ENCODE measurements at places on chromosomes 5 and 9.

- DNase-seq: peak; percentile 36
Measured at GRCh38 chr5:81315336-81315735, 13.9 kb downstream of the ZCCHC9 start.

DNA sequence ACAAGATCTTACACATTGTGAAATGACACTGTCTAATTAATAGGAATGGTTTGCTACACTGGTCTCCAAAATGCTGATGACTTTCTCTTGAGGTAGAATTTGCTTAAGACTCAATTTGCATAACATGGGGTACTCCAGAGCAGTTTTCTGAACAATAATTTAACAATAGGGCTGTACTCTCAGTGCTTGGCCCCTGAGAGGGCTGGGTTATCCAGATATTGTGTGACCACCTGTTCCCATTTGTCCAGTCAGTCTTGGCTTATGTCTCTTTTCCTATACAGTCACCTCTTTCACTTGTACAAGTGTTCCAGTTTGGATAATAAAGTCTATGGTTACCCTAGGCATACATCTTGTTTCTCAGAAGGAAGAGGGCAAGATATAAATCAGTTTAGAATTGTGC lies 17.9 kb downstream of the ZSWIM6 start:
- DNase-seq: no peak

- DNase-seq: peak; percentile 68
Measured at GRCh38 chr9:14812806-14813205, 90.3 kb upstream of the CER1 start.

- no peak for DNase-seq
Measured at GRCh38 chr5:90251447-90251846, 158.1 kb downstream of the CETN3 start.

- DNase-seq: no peak
Measured at GRCh38 chr9:136537411-136537810, 8.4 kb downstream of the NOTCH1 start.

DNA sequence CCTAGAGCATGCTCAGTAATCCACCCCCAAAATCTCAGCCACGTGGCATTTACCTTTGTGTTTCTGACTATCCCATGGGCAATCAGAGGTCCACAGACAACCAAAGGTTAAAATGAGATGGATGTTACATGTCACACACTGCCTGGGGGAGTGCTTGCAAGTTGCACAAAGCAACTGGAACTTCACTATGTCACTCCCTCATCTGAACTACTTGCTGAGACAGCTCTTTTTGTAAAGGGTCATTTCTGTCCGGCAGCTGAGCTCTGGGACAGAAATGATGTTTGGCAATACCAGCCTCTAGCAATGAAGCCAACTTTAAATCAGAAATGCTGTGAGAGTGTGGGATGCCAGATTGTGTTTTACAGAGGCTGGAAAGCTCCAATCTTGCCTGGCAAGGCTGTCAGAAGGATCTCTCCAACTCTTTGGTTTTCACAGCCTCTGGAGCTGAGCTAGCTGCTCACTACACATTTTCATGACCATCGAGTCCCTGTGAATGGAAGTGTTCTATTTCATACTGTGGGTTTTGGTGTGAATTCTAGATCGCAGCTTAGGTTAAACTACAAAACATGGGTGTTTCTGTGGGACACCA lies 66.3 kb upstream of the TMEM215 start:
- DNase-seq: no peak

GRCh38 chr5:134738963-134739661 lies 764 bp downstream of the CAMLG start:
- DNase-seq: peak; percentile 78

DNA sequence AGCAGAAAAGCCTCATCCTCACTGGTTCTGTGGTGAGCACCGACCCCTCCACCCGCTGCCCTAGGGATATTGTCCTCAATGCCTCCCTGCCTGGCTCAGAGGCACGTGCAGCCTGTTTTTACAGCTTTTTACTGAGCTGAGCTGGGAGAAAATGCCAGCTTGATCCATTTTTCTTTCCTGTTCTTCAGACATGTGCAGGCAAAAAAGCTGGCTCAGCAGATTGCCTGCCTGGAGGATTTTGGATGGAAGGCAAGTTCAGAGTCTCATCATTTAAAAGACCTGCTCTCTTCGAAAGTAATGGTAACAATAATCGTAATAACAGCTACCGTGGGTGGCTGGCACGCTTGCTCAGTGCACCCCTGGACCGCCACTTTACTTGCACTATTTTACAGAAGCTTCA lies 135.0 kb upstream of the SMIM23 start:
- no peak for DNase-seq

GRCh38 chr5:2029206-2029605 lies 146.5 kb upstream of the IRX4 start:
- no peak for DNase-seq

GRCh38 chr5:7856855-7857254 lies 5.9 kb upstream of the CFAP90 start:
- peak; percentile 32 for DNase-seq

- DNase-seq: no peak
Measured at GRCh38 chr9:12855066-12855465, 80.2 kb downstream of the LURAP1L start.

- DNase-seq: no peak
Measured at GRCh38 chr5:54002779-54003178, 307.6 kb downstream of the ARL15 start.

DNA sequence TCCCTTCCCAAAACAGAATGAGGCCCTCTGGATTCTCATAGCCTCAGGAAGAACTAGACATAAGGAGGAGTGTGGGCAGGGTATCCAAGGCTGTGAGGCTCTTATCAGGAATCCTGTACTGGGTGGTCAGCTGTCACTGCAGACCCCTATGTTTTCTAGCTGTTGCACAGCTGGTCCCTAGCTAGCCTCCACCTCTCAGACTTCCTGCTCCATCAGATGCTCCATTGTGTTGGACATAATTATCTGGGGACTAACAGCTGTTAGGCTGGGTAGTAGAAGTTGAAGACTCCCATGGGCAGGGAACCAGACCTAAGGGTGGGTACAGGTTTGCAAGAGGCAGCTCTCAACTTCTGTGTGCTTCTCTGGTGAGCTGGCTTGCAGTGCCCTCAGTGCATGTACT lies 18.4 kb downstream of the FAM219A start:
- no peak for DNase-seq

- DNase-seq: no peak
Measured at GRCh38 chr5:149641000-149641576, 59.8 kb downstream of the ARHGEF37 start.

DNA sequence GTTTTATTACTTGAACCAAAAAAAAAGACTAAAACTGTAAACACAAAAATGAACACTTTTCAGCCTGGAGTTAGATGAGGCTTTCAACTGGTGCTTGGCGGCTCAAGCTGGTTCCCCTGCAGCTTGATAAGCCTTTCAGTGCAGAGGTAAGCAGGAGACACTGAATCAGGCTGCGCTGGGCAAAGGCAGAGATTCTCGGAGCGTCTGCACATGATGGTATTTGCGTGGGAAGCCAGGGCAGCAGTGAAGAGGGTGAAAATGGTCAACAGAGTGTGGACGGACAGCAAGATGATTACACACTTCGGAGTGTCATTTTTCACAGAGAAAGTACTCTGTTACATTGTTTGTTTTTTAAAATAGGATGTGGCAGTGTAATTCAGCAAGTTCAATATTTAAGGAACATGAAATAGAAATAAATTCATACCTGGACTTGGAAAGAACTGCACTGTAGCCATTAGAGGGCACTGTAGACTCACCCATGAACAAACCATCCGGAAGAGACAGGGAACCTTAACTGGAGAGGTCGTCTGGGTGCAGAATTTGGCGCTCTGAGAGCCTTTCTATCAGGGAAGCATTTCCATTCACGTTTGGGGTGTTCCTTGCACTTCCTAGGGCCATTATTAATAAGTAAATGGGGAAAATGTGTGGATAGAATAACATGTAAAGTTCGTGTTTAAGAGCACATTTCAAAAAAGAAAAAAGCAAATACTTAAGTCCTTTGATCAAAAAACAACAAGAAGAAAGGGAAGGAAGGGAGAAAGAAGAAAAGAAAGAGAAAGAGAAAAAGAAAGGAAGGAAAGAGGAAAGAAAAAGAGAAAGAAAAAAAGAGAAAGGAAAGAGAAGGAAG lies 69.8 kb downstream of the ICE1 start:
- peak; percentile 73 for DNase-seq

DNA sequence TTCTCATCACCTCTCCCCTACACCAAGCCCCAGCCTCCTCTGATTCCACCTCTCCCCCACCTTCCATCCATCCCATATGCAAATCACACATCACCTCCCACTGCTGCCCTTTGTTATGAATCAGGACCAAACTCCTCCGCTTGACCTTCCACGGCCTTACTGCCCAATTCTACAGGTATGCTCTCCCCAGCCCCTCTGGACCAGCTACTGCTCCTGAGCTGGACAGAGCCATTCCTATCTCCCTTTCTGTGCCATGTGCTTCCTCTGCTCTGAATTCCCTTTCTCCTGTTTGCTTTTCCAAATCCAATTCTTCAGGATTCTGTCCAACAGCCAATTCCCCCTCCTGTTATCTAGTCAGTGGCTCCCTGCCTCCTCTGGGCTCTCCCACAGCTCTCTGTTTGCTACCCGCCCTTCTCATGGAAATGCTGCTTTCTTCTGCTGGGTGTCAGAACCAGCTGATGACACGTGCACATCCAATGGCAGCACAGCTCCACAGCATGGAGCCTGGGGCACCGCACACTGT lies 8.3 kb downstream of the FABP6 start:
- no peak for DNase-seq

DNA sequence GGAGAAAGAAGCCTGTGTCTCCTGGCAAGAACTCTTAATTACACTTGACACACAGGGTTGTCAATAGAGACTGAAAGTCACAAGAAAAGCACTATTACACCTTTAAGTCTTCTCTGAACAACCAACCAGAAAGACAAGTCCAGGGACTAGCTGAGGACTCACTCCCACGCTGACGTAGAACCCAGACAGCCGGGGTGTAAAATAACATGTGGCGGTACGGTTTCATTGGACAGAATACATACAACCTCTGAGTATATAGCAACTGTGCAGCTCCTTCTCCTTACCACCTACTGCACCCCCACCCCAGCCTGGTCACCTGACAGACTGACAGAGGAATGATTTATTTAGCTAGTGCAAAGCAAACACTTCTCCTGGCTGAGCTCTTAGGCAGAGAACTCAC lies 103.4 kb upstream of the RASEF start:
- DNase-seq: no peak

DNA sequence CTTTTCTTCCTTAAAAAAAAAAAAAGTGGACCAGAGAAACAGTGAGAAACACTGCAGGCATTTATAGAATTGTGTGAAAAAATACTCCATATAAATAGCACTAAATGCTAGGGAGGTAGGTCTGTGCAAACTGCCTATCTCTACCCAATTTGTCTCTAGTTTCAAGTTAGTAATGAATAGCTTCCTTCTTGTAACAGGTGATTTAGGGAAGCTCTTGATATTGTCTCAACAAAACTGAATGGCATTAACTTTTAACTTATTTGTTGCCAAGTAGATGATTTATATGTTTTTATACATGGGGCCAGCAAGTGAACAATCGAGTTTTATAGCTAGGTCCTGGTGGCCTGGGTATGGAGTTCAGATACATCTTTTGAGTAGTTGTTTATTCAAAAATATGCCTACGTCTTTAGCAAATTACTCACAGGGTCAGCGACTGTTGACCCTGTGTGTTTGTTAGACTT lies 283.6 kb downstream of the NR3C1 start:
- DNase-seq: no peak

- no peak for DNase-seq
Measured at GRCh38 chr5:140135127-140135526, 9.4 kb downstream of the IGIP start.

- DNase-seq: no peak
Measured at GRCh38 chr9:128494108-128494745, 10.3 kb upstream of the GLE1 start.

DNA sequence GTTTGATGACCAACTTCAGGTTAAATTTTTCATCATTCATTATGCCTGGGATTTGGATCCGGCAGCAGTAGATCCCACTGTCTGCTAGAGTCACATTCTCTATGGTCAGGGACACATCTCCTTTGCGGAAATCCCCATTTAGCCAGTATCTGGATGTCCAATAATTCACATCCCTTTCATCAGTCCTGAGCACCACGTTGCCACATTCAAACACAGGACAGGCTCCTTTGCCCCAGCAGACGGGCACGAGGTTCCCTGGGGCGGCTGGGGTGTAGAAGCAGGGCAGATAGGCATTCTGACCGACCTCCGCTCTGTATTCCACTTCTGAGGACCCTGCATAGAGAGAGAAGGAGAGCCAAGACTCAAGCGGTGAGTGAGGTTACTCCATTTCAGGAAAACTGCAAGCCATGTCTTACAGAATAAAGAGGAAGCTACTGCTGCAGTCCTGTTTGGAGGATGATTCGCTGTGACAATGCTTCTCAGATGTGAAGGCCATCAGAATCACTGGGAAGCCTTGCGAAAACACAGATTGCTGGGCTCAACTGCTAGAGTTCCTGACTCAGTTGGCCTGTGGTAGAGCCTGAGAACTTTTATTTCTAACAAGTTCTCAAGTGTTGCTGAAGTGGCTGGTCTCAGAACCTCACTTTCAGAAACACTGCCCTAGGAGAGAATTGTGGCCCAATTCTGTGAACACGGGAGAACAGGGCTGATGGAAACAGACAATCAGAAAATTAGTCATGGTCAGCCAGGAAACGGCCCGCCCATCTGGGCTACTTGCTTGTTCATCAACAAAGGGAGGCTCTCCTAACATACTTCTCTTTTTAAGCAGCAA lies 2.0 kb downstream of the HAVCR2 start:
- DNase-seq: no peak
